ENCODE measurements at places on chromosomes 2 and 18.

GRCh38 chr2:8477552-8478470 is 204.0 kb upstream of the ID2 start:
- DNase-seq, result peak; percentile 48

DNA sequence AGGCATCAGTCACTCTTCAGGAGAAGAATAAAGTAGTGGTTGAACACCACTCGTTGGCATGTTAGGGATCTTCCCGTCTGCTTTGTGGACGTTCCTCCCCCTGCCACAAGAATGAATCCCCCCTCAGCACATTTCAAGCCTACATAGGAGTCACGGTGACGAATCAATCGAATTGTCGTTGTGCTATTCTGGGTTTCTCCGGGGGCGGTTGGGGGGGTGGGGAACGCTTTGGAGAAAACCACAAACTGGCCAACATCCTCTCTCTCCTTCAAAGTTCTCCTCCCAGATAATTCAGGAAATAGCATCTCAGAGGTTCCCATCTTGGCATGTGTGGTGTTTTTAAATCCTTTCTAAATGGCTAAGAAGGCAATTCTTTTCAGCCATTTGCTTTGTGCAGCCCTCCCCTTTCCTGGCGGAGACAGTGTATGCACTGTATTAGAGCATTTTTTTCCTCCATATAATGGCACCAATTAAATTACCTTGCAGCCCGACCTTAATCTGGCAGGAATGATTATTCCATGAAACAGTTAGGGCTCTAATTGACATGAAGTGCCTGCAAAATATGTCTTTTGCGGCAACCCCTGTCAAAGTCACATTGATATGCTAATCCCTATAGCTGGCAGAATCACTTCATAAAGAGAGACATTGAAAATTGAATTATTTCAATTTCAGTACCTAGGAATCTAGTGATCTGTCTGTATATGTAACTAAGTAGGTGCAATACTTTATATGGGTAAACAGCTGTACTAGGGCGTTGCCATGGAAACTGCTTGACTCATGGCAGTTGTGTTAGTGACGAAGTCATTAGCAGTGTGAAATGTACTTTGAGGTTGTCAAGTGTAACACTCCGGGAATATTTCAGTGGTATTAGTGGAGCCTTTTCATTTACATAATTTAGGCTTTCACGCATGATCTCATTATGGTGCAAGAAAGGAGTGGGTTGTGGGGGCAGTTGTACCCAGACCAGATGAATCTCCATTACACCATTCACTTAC is 323.4 kb upstream of the SLC14A2 start:
- no peak for DNase-seq

- no peak for DNase-seq
Observed at GRCh38 chr2:39805936-39806608, 27.0 kb upstream of the THUMPD2 start.

- DNase-seq, result no peak
Observed at GRCh38 chr2:121541495-121541894, 10.8 kb downstream of the RNU4ATAC start.

DNA sequence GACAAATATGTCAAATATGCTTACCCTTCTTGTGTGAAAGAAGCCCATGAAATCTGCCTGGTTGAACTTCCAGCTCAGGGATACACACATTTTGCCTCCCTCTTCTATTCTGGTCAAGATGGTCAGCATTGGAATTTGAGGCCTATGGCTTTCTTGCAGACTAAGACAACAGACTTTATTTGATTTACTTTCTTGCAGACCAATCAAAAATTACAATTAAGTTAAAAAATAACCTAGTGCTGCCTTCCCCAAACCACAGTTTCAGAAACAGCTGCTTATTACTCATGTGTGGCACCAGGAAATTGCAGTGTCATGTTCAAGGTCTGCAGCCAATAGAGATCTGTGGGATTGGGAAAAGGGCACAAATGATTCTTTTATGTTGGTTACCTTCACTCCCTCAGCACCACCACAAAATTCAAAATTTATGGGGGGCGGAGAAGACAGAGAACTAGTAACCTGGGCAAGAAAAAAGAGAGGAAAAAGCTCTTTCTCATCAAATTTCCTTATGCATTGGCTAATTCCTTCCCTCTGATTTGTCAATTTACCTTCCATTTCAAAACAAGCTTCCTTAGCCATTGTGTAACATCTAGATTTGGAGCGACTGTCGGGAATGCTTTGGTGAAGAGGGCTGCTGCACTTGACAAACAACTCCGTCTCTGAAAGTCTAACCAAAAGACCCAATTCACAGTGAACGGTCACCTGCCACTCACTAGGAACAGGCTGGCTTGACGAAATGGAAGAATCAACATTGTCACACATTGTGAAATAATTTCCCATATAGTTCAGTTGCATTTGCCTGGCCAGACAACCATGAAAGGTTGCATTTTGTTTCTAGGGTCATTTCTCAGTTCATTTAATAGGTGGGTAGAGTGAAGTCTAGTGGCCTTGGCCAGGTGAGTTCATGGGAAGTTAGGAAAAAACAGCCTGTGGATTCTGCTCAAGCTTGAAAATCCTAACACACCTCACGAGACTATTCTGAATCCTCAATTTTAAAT is 100.4 kb upstream of the FZD5 start:
- no peak for DNase-seq

- no peak for DNase-seq
Observed at GRCh38 chr2:217553202-217553601, 449.6 kb downstream of the TNS1 start.

- no peak for DNase-seq
Observed at GRCh38 chr2:230678451-230678850, 34.2 kb upstream of the CAB39 start.
